Glutamatergic neuron (in vitro differentiated cells): ENCODE measurements at places on chromosomes 3 and 15. TPM values are rescaled to one million over a fixed set of nuclear protein-coding genes. Genes with fewer than 3 reads are reported as not detected.

- H3K4me3 ChIP-seq: no peak overlapping the region
- H3K4me1 ChIP-seq: no peaks in the 10 kb centered on the region
- H3K27ac ChIP-seq: no peak overlapping the region
- H3K27me3 ChIP-seq: no peaks in the 10 kb centered on the region
- no peak for DNase-seq
These were observed 191.6 kb downstream of the GREM1 start for GRCh38 chr15:32909431-32909830.

- peaks cover 10% of the 10 kb centered on the region for H3K36me3 ChIP-seq
- DNase-seq: no peak
- H3K27ac ChIP-seq: no peak overlapping the region
- H3K27me3 ChIP-seq: peaks cover 4% of the 10 kb centered on the region
These were observed 3.6 kb upstream of the MKRN3 start for GRCh38 chr15:23561914-23562313.

GRCh38 chr3:51343918-51344687 is 41.0 kb upstream of the MANF start:
- peaks cover 12% of the 10 kb centered on the region for H3K36me3 ChIP-seq
- H3K27ac ChIP-seq: no peak overlapping the region
- H3K4me1 ChIP-seq: no peaks in the 10 kb centered on the region
- H3K27me3 ChIP-seq: no peaks in the 10 kb centered on the region
- no peak for DNase-seq

Gene ST3GAL6
- total RNA-seq: 52.9 TPM

Gene NEK10
- 1.5 TPM for total RNA-seq
